ENCODE measurements at places on chromosomes 4 and X.

DNA sequence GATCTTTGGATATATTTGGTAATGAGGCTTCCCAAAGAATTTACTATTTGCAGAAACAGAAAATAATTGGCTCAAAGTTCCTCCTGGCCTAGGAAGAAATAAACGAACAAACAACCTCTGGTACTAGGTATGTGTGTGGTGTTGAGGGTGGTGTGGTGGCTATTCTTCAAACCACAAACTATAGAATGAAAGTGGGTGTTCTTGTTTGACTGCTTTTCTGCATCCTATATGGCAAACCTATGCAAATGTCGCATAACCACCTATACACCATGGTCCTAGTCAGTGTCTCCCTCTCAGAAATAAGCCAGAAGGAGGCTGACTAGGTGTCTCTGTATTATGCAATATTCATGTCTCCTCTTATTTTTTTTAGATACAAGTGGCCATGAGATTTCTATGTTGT, 106.6 kb upstream of the PCDH18 start:
- no peak for DNase-seq

DNA sequence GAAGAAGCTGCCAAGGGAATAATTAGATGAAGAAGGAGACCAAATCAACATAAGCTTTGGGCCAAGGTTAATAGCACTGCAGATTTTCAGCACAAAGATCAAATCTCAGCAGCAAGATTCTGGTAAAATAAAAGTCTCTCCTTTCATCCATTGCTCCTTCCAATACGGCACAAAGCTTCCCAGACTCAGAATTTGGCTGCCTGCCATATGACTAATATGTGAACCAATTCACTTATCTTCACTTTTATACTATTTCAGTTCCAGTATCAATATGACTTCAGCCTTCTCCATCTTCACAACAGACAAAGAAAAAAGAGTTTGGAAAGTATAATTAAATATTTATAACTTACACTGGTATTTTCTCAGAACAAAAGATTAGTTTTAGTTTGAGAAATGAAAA, 978.3 kb upstream of the GRID2 start:
- DNase-seq: no peak

GRCh38 chr4:88308587-88308986, 24.2 kb upstream of the PPM1K start:
- DNase-seq: no peak

DNA sequence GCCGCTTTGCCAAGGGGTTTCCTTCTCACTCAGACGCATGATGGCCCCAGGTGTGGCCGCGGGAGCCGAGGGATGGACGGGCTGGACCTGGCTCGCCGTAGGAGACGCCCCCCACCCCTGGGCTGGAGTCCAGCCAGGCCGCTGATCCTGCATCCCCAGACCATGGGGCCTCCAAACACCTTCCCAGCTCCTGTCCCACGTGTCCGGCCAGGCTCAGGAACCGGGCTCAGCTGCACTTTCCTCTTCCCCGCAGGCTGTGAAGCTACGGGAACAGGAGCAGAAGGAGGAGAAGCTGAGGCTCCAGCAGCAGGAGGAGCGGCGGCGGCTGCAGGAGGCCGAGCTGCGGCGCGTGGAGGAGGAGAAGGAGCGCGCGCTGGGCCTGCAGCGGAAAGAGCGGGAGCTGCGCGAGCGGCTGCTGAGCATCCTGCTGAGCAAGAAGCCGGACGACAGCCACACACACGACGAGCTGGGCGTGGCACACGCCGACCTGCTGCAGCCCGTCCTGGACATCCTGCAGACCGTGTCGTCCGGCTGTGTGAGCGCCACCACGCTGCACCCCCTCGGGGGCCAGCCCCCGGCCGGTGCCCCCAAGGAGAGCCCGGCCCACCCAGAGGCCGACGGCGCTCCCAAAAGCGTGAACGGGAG, 9.1 kb downstream of the AKAP17A start:
- DNase-seq: no peak

DNA sequence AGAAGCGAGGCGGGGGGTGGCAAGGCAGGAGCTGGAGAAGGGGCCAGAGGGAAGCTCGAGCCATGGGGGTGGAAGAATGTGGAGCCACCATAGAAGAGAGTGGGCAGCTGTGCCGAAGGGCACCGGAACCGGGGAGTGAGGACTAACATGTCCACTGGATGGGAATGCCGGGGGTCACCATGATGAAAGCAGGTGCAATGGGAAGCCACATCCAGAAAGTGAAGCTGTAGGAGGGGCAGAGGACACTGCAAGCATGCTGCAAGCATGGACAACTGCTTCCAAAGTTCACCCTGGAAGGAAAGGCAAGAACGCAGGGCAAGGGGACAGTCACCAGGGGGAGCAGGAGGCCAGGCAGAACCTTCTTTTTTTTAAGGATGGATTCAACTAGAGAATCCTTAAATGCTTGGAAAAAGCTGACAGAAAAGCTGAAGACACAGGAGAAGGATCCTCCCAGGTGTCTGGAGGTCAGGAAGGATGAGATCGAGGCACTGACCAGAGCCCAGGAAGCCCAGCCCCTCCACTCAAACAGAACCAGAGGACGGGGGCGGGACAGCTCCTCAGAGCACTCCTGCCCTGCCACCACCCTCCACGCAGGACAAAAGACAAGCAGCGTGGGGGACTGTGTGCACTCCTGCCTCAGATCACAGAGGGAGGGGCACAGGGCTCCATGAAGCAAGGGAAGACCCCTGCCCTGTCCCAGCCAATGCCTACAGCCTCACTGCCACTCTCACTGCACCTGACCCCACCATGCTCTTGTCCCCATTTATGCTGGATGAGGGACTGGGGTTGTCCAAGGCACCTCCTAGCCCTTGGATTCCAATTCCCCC, 169.2 kb downstream of the AFAP1 start:
- DNase-seq: no peak

GRCh38 chrX:30643313-30643821, 9.9 kb upstream of the GK start:
- no peak for DNase-seq

DNA sequence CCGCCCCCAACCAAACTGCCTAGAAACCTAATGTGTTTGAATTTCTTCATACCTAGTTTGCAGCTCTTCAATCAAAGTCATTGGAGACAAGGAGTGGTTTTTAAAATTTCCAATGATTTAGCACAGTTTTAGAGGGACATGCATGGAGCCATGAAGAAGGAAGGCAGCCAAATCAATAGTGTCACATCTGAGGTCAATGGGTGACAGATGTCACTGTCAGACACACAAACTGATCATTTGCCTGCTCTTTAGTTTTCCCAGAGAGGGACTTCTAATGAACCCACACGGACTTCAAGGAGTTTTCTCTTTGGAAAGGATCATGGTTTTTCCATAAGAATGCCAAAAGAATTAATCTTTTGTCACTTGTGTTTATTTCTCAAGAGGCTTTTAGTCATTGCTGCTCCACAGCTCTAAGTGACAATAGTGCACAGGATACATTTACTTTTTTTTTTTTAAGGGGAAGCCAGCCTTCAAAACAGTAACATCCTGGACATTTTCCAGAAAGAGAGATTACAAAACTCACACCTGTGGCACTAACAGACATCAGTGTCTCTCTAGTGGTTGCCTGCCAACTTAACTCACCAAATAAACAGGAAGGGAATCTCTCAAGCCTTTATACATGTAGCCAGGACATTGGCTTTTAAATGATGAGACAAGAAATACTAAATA, 251.1 kb upstream of the DIAPH2 start:
- no peak for DNase-seq

- no peak for DNase-seq
Observed at GRCh38 chrX:11480626-11481025, 185.1 kb downstream of the ARHGAP6 start.

DNA sequence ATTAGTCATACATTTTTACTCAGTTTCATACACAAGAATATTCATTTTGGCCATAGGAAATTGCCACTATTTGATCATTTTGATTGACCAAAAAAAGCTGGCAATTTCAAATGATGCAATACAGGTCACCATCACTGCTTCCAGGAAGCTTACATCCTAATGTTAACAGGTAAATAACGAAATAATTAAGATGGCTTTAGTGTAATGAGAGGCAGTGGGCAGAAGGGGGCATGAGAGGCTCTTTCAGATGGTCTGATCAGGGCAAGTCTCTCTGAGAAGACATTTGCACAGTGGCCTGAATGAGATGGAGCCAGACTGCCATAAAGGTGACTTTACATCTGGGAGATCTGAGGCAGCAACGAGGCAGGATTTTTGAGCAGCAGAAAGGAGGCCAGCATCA, 170.7 kb downstream of the SLIT2 start:
- no peak for DNase-seq

GRCh38 chrX:64188901-64189300, 16.6 kb downstream of the AMER1 start:
- no peak for DNase-seq

GRCh38 chr4:8771666-8772065, 100.0 kb downstream of the HMX1 start:
- no peak for DNase-seq

GRCh38 chr4:188778905-188779304, 639.7 kb downstream of the TRIML1 start:
- no peak for DNase-seq

DNA sequence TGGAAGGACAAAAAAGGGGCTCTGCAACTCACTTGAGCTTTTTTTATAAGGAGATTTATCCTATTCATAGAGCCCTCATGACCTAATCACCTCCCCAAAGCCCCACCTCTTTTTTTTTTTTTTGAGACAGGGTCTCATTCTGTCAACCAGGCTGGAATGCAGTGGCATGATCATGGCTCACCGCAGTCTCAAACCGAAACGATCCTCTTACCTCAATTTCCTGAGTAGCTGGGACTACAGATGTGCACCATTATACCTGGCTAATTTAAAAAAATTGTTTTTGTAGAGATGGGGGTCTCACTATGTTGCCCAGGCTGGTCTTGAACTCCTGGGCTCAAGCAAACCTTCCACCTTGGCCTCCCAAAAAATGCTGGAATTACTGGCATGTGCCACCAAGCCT, 61.6 kb upstream of the PDGFRA start:
- DNase-seq: no peak

GRCh38 chr4:85725721-85726170, 250.8 kb downstream of the ARHGAP24 start:
- DNase-seq: no peak

DNA sequence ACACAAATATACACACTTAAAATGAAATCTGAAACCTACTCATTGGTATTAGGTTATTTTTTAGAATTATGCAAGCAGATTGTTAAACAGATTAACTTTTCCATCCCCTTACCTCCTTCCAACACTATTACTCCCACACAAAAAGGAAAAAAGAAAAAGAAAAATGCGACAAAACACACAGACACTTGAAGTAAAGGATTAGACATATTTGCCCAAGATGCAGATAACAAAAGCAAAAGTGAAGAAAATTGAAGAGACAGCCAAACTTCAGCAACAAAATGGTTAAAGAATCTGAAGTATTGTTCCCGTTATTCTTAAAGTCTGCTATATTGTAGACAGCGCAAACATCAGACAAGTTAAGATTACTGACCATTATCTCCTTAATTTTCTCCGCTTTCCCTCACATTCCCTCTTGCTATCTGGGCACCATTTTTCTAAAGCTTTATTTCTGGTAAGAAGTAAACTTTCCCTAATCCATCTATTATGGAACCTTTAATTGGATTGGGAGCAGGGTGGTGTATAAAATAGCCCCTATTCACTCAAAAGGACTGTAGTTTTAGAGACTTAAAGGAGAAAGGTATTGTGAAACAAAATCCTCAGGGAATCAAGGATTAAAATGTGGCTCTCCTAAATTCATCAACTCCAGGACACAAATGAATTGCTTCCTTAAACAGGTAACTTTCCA, 34.7 kb upstream of the MAB21L2 start:
- no peak for DNase-seq

GRCh38 chr4:124637321-124637720, 75.2 kb downstream of the ANKRD50 start:
- DNase-seq: no peak
